ENCODE measurements at places on chromosomes 5 and 9. TPM values are rescaled to one million over a fixed set of nuclear protein-coding genes. Genes with fewer than 3 reads are reported as not detected.

Gene ARL10
- 11.6 TPM for total RNA-seq

Gene TMEM161B
- 12.3 TPM for total RNA-seq

Gene BARX1
- not detected for total RNA-seq

Gene CSF1R
- total RNA-seq, result 1.1 TPM

Gene CATSPER3
- total RNA-seq, result not detected

Gene OGN
- not detected for total RNA-seq
